Inflammatory macrophage (primary cell): ENCODE measurements at places on chromosomes 5 and 9.

DNA sequence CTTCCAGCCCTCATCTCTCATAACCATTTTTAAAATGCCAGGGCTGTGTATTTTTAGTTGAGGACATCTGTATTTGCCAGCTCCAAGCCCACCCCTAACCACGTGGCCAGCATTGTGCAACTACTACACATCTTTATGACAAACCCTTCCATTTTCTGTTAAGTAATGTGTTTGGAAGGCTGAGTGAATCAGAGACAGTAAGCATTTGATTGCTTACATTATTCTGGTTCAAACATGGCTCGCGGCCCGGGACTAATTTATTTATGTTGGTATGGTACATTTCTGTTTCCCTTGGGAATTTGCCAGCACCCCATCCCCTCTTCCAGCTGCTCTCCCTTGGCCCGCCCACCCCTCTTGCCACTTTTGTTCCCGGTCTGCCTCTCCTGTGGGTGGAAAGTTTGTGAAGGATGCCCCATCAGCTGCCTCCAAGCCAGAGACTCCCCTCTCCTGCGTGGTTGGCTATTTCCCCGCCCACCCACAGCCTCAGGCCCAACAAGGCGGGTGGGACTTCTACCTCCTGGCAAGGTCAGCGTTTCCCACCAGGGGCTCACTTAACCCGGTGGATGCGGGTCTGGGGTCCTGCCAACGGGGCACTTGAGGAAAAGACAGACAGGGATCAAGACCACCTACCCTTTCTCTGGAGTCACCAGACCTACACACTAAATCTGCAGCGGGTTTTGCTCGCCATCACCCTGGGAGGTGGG lies 162.2 kb downstream of the HSD17B3 start:
- peak; percentile 43 for DNase-seq

DNA sequence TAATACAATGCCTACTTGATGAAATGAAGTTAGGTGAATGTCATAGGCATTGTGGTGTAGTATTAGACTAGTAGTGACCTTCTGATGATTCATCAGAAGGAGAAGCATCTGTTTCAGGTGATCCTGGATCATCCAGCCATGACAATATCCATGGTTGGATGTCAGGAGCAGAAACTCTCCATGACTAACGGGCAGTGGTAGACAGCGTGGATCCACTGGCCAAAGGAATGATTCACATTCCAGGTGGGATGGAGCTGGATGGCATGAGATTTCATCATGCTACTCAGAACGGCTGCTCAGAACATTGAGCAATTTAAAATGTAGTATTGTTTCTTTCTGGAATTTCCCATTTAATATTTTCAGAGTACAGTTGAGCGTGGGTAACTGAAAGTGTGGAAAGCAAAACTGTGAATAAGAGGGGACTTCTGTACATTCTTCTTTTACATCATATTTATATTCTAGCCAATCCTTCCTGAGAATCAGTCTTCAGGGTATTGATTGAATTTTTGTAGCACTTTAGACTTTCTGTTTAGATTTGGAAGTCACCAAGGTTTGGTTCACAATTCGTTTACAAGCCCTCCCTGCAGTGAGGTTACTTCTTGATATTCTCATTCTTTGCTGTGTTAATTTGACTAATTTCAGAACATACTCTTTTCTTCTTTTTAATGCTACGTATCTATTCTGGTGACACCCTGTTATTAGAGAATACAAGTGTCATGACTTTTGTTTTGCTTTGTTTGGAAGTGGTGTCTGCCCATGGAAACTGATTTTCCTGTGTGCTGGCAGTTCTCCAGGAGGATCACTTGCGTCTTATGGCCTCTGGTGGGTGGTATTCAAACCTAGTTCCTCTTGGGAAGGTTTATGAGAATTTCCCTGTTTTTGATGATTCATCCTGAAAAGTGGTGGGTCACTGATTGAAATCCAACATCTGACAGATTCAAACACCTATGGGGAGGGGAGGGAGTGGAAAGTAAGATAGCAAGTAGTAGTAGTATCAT lies 12.2 kb upstream of the CLINT1 start:
- peak; percentile 79 for DNase-seq

- DNase-seq = no peak
Measured at GRCh38 chr9:109270441-109270840, 50.4 kb downstream of the EPB41L4B start.

DNA sequence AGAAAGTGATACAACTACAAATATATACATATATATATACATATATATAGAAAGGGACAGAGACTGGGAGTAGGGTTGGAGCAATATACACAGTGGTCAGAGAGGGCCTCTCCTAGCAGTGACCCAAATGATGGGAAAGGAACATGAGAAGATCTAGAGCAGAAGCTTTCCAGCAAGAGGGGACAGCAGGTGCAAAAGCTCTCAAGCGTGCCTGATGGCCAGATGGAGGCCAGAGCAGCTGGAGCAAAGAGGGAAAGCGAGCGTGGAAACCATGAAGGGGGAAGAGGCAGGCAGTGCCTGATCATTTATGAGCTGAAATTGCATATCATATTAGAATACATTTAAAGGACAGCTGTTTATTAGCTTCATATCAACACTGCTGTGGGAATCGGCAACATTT lies 7.6 kb upstream of the GRPEL2 start:
- no peak for DNase-seq
